ENCODE measurements at places on chromosomes 6 and 20. TPM values are rescaled to one million over a fixed set of nuclear protein-coding genes. Genes with fewer than 3 reads are reported as not detected.

GRCh38 chr6:124822204-124822613 is 140.0 kb upstream of the RNF217 start:
- no peak overlapping the region for H3K27ac ChIP-seq
- H3K27me3 ChIP-seq, result no peaks in the 10 kb centered on the region
- no peaks in the 10 kb centered on the region for H3K36me3 ChIP-seq
- H3K4me1 ChIP-seq, result no peaks in the 10 kb centered on the region
- no peak overlapping the region for H3K4me3 ChIP-seq

Gene PPP1R14C
- 4.1 TPM for polyA plus RNA-seq

- H3K4me1 ChIP-seq, result peaks cover 16% of the 10 kb centered on the region
- no peak overlapping the region for H3K4me3 ChIP-seq
- no peak overlapping the region for H3K27ac ChIP-seq
- DNase-seq, result no peak
Observed at GRCh38 chr6:137290601-137291261, 71.5 kb upstream of the IFNGR1 start.

Gene TPX2
- polyA plus RNA-seq, result 3.3 TPM

- no peaks in the 10 kb centered on the region for H3K27me3 ChIP-seq
- peak; percentile 51 for DNase-seq
- no peak overlapping the region for H3K27ac ChIP-seq
- H3K4me3 ChIP-seq, result no peak overlapping the region
Observed at GRCh38 chr20:58705208-58705926, 12.8 kb downstream of the NPEPL1 start.

- H3K27me3 ChIP-seq, result no peaks in the 10 kb centered on the region
- H3K27ac ChIP-seq, result no peak overlapping the region
- no peak for DNase-seq
- no peak overlapping the region for H3K4me3 ChIP-seq
- H3K36me3 ChIP-seq, result no peaks in the 10 kb centered on the region
Observed at GRCh38 chr20:8443464-8444072, 311.5 kb downstream of the PLCB1 start.

Gene NFATC2
- 6.3 TPM for polyA plus RNA-seq

Gene UBD
- 7.7 TPM for polyA plus RNA-seq

- H3K36me3 ChIP-seq, result no peaks in the 10 kb centered on the region
- H3K27me3 ChIP-seq, result no peaks in the 10 kb centered on the region
- DNase-seq, result no peak
- H3K4me3 ChIP-seq, result no peak overlapping the region
- no peak overlapping the region for H3K27ac ChIP-seq
Observed at GRCh38 chr6:15420959-15421438, 175.1 kb downstream of the JARID2 start.

Gene SNAP25
- polyA plus RNA-seq, result 2.8 TPM

GRCh38 chr6:163950159-163950558 is 535.6 kb downstream of the QKI start:
- H3K27ac ChIP-seq, result no peak overlapping the region
- H3K27me3 ChIP-seq, result no peaks in the 10 kb centered on the region
- H3K4me3 ChIP-seq, result no peak overlapping the region
- H3K4me1 ChIP-seq, result no peaks in the 10 kb centered on the region
- no peak for DNase-seq
- no peaks in the 10 kb centered on the region for H3K36me3 ChIP-seq

- H3K27ac ChIP-seq, result no peak overlapping the region
- DNase-seq, result no peak
- peaks cover 18% of the 10 kb centered on the region for H3K27me3 ChIP-seq
- H3K36me3 ChIP-seq, result no peaks in the 10 kb centered on the region
- H3K4me1 ChIP-seq, result no peaks in the 10 kb centered on the region
Observed at GRCh38 chr20:37932074-37932473, 29.1 kb downstream of the VSTM2L start.

Gene MOCS1
- 8.7 TPM for polyA plus RNA-seq

Gene PARD6B
- 3.7 TPM for polyA plus RNA-seq

DNA sequence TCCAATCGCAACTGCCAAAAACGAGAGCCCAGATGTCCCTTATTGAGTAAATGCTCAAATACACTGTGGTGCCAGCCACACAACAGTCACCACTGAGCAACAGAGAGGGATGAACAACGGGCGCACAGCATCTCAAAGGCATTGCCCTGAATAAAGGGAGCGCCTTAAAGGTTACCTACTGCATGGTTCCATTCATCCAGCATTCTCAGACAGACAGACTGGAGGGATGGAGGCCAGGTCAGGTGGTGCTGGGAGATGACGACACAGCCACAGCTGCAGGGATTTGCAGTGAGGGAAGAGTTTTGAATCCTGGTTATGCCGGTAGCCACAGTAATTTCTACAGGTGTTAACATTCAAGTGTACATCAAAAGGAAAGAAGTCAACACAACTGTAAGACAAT is 615.5 kb upstream of the AGPAT4 start:
- no peak overlapping the region for H3K4me3 ChIP-seq
- H3K27me3 ChIP-seq, result no peaks in the 10 kb centered on the region
- no peak for DNase-seq
- no peak overlapping the region for H3K27ac ChIP-seq
- H3K36me3 ChIP-seq, result no peaks in the 10 kb centered on the region

Gene FRS3
- polyA plus RNA-seq, result 4.1 TPM

Gene ADGRF5
- 2.4 TPM for polyA plus RNA-seq

DNA sequence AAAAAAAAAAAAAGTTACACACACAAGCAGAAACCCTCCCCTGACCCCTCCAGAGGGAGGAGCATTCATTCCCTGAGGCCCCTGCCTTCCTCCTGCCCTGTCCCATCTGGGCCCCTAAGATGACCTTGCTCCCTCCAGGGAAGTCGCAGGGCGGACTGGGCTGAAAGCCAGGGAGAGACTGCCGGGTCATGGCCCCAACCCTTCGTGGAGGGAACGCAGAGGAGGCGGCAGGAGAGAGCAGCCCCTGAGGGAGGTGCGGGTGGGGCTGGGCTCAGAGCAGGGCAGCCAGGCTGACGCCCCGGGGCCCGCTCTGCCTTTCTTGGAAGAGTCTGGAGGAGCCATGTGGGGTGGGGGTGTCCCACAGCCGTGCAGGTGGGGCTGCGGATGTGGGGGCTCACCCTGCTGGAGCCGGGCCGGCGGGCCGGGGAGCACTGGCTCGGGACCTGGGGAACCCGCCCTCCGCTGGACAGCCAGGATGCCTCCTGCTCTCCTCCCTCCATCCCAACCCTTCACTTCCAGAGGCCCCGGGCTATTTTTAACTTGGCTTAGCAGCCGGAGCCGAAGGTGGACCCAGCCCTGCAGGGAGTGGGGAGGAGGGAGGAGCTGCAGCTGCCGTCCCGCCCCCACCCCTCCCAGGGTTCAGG is 15.0 kb upstream of the ABHD16B start:
- peaks cover 8% of the 10 kb centered on the region for H3K4me1 ChIP-seq
- peak overlapping the region; percentile 62 for H3K27ac ChIP-seq
- H3K36me3 ChIP-seq, result no peaks in the 10 kb centered on the region
- H3K4me3 ChIP-seq, result no peak overlapping the region
- no peak for DNase-seq
- peaks cover 3% of the 10 kb centered on the region for H3K27me3 ChIP-seq

GRCh38 chr6:140319209-140319608 is 944.8 kb upstream of the CITED2 start:
- H3K4me3 ChIP-seq, result peak overlapping the region; percentile 7
- H3K27ac ChIP-seq, result peak overlapping the region; percentile 11
- H3K4me1 ChIP-seq, result peaks cover 8% of the 10 kb centered on the region
- H3K36me3 ChIP-seq, result no peaks in the 10 kb centered on the region

DNA sequence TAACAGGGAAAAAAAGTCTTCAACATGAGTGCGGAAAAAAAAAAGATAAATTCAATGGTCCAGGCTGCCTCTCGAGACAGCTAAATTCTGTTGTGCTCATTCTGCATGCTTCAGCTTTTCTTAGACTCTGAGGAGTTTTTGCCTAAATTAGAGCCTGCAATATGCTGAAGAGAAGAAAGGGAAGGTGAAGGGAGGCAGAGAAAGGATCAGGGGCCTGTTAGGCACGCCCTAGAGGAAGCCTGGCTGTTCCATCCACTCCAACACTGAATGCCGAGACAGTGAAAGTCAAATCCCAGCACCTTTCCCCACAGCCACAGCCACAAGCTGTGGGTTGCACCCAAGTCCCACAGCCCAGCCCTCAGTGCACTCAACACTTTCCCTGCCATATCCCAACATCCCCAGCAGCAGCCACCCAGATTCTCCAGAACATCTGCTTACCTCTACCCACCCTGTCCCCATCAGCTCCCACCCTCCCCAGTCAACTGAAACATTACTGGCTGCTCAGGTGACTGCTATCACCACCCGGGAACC is 37.3 kb downstream of the PREX1 start:
- DNase-seq, result no peak
- H3K4me1 ChIP-seq, result peaks cover 15% of the 10 kb centered on the region
- no peak overlapping the region for H3K4me3 ChIP-seq
- H3K27me3 ChIP-seq, result no peaks in the 10 kb centered on the region
- no peak overlapping the region for H3K27ac ChIP-seq

- no peaks in the 10 kb centered on the region for H3K36me3 ChIP-seq
- no peak overlapping the region for H3K27ac ChIP-seq
Observed at GRCh38 chr6:95572098-95572497, 5.2 kb upstream of the MANEA start.

- no peak overlapping the region for H3K27ac ChIP-seq
- peaks cover 5% of the 10 kb centered on the region for H3K4me1 ChIP-seq
- DNase-seq, result no peak
- H3K4me3 ChIP-seq, result no peak overlapping the region
- no peaks in the 10 kb centered on the region for H3K36me3 ChIP-seq
- H3K27me3 ChIP-seq, result no peaks in the 10 kb centered on the region
Observed at GRCh38 chr20:10449270-10449669, 14.2 kb downstream of the SLX4IP start.

DNA sequence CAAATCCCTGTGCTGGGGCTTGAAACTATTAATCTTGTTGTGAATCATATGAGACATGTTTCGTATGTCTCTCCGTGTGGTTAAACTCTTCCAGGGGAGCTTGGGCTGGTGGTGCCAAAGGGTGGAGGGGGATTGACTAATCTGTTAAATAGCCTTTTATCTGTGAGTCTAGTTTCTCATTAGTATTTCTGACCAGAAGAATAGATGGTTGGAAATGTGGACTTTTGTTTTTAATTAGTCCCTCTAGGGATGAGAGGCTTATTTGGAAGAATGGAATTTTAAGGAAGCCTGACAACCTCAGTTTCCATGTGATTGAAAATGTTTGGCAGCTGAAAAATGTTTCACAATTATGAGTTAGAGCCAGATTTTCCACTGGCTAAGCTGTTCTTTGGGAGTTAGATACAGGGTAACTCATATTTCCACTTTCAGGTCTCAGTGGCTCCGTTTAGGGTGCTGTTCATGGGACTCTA is 117.3 kb downstream of the BCKDHB start:
- H3K36me3 ChIP-seq, result peaks cover 3% of the 10 kb centered on the region
- H3K4me1 ChIP-seq, result no peaks in the 10 kb centered on the region
- H3K4me3 ChIP-seq, result no peak overlapping the region
- H3K27ac ChIP-seq, result no peak overlapping the region

GRCh38 chr6:155549028-155549798 is 93.6 kb upstream of the NOX3 start:
- H3K4me3 ChIP-seq, result no peak overlapping the region
- H3K4me1 ChIP-seq, result no peaks in the 10 kb centered on the region
- no peak for DNase-seq
- no peaks in the 10 kb centered on the region for H3K27me3 ChIP-seq
- H3K27ac ChIP-seq, result no peak overlapping the region

Gene SGK2
- polyA plus RNA-seq, result 19.2 TPM

Gene TNFRSF21
- 26.7 TPM for polyA plus RNA-seq

DNA sequence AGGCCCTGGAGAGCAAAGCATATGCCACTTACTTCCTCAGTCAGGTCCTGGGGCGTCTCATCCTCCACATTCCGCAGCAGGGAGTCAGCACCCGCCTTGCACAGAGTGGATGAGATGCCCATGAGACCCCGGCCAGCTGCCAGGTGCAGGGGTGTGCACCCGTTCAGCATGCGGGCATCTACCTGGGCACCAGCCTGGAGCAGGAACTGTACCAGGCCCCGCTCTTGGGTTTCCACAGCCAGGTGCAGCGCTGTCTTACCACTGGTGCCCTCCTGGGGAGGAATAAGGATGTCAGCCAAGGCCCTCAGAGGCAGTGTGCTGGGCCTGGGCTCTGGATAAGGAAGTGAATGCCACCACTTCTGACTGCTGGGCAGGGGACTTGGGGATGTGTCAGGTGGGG is 2.7 kb upstream of the SLC35B2 start:
- peaks cover 36% of the 10 kb centered on the region for H3K36me3 ChIP-seq
- no peak for DNase-seq
- H3K27me3 ChIP-seq, result no peaks in the 10 kb centered on the region
- peaks cover 63% of the 10 kb centered on the region for H3K4me1 ChIP-seq

- no peaks in the 10 kb centered on the region for H3K27me3 ChIP-seq
- peaks cover 3% of the 10 kb centered on the region for H3K36me3 ChIP-seq
- DNase-seq, result peak; percentile 9
- H3K4me3 ChIP-seq, result no peak overlapping the region
Observed at GRCh38 chr20:8718279-8718678, 350.6 kb upstream of the PLCB4 start.

GRCh38 chr6:132133736-132134445 is 182.7 kb upstream of the CCN2 start:
- H3K36me3 ChIP-seq, result no peaks in the 10 kb centered on the region
- H3K27ac ChIP-seq, result peak overlapping the region; percentile 84
- peaks cover 25% of the 10 kb centered on the region for H3K4me1 ChIP-seq

Data from stomach (tissue), 19 donors.